ENCODE measurements at places on chromosomes 7 and 10.

GRCh38 chr10:68781613-68782574 lies 45.4 kb upstream of the STOX1 start:
- no peak for DNase-seq

DNA sequence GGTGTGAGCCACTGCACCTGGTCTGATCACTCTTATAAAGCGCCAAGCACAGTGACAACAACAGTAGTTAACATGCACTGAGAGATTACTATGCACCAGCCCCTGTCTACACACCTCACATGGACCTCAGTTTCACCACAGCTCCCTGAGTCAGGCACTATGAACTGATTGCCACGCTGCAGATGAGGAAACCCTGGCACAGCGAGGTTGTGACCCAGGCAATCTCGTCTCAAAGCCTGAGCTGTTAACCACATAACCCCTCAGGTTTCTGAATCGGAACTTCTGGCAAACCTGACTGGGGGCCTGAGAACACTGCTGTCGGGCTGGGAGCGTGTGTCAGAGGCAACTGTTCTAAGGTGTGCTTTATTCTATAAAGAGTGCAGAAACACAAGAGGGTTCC lies 150.8 kb downstream of the RNF216 start:
- peak; percentile 21 for DNase-seq

- no peak for DNase-seq
Measured at GRCh38 chr7:138665669-138666140, 35.5 kb downstream of the SVOPL start.

DNA sequence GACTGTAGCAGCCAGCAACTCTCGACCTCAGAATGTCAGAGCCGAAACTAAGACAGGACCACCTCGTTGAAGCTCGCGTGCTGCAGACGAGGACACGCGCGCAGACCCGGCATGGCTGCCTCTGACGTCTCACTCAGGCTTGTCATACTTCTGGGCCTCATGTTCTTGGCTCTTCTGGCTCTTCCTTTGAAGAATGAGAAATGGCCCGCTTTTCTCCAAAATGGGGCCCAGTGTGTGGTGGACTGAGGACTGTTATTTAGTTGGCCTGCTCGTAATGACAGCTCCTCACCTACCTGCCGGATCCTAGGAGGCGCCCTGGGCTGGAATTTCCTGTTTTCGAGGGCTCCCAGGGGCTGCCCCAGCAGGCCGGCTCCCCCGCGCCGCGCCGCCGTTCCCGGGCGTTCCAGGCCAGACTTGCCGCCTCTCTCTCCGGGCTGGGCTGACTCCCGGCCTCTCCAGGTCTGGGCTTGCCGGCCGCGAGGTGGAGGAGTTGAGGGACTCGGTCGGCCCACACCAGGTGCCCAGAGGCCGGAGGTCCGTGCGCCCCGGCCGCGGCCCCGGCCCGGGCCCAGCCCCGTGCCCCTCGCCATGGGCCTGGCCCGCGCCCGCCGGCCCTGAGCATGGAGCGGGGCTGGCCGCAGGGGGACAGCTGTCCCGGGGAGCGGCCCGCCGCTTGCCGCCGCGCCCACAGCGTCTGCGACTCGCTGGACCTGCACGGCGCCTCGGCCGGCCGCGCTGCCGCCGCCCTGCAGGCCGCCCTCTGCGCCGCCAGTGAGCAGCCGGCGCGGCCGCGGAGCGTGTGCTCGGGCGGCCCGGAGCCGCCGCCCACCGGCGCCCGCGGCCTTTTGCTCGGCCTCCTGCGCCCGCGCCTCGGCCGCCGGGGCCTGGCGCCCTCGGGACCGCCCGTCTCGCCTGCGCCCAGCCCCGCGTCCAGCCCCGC lies 28.1 kb downstream of the AGAP3 start:
- no peak for DNase-seq

- DNase-seq: no peak
Measured at GRCh38 chr7:17984288-17984687, 43.4 kb downstream of the PRPS1L1 start.

GRCh38 chr10:1272079-1272776 lies 216.0 kb downstream of the WDR37 start:
- DNase-seq: no peak

GRCh38 chr10:112208292-112208691 lies 24.7 kb upstream of the GPAM start:
- DNase-seq: no peak

GRCh38 chr7:5572439-5572838 lies 148.8 kb upstream of the TNRC18 start:
- DNase-seq: no peak

GRCh38 chr7:41312235-41312634 lies 390.7 kb downstream of the INHBA start:
- DNase-seq: no peak

DNA sequence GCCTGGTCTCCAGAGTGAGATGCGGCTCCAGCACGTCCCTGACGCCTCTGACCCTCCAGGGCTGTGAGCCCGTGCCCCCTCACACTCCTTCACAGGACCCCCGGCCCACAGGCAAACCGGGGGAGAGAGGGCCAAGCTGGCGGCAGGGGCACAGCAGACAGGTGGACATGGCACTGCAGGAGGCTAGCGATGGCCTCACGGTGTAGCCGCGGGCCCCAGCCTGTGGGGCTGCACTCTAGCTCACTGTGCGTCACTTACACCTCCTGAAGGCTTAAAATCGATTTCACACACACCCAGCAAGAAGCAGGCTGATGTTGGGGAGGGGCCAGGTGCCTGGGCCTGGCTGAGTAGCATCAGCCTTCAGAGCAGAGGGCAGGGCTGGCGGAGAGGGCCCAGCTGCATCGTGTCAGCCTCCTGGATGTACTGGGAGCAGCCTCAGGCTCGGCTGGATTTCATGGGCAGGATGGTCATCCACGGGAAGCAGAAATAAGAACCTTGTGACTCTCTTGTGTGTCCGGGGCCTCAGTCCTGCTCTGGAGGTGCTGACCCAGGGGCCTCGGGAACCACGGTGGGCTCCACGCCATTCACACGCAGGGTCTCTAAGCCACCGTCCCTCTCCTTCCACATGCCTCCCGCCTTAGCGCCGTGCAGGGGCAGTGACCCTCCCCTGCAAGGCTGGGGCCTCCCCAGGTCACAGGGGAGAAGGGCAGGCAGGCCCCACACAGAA lies 19.4 kb upstream of the KNDC1 start:
- no peak for DNase-seq

DNA sequence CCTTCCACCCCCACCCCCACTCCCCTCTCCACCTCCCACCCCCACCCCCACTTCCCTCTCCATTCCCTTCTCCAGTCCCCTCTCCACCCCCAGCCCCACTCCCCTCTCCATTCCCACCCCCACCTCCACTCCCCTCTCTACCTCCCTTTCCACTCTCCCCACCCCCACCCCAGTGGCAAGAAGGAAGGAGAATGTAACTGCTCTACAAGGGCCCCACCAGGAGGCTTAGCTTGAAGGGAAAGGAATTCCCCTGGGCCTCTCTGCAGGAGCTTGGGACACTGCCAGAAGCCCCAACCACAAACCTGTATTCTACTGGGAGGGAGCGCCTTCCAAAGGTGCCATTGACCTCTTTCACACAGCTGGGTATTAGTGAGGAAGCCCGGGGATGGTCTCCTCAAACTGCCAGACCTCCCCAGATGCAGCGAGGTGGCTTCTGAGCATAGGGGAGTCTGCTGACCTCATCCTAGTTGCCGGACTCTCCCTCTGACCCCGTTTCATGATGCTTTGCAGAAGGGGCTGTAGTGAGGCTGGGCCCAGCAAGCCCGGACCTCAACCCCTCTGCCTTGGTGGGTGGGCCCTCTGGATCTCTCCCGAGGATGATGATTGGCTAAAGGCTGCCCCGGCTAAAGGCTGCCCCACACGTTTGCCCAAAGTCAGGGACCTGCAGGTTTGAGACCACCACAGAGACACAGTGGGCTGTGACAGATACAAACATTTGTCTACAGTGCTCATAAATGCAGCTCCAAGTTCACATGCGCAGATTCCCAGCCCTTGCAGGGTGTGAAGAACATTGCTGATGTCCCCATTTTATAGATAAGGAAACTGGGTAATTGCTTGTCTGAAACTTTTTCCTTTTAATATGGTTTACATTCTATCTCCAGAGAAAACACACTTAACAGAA lies 2.9 kb downstream of the DEPP1 start:
- no peak for DNase-seq

- DNase-seq: no peak
Measured at GRCh38 chr7:84524714-84525694, 330.4 kb upstream of the SEMA3A start.

DNA sequence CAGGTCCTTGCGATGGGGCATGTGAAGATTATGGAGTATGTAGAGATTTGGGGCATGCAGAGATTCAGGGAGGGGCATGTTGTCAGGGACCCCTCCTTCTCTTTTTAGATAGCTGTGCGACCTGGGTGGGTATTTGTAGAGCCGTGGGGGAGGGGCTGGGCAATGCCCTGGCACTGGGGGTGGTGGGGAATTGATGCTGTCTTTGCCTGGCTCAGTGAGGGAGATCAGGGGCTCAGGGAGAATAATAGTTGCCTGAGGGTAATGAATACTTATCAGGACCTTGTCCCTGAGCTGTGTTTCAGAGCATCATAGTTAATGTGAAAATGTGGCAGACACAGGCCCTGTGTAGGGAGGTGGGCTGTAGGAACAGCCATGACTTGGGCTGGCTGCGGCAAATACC lies 3.5 kb downstream of the RAMP3 start:
- no peak for DNase-seq

GRCh38 chr10:23368816-23369640 lies 24.4 kb upstream of the C10orf67 start:
- DNase-seq: peak; percentile 62

DNA sequence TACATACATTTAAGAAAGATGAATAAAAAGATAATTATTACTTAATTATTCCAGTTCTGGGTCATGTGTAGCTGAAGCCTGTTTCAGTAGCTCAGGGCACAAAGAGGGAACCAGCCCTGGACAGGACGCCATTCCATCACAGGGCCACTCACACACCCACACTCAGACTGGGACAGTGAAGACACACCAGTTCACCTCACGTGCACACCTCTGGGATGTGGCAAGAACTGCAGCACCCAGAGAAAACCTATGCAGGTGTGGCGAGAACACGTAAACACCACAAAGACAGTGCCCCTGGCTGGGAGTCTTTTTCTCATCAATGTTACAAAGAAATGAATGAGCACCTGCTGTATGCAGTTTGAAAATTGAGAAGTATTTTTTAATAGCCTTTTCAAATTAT lies 1.6 kb upstream of the IDI1 start:
- DNase-seq: peak; percentile 62

DNA sequence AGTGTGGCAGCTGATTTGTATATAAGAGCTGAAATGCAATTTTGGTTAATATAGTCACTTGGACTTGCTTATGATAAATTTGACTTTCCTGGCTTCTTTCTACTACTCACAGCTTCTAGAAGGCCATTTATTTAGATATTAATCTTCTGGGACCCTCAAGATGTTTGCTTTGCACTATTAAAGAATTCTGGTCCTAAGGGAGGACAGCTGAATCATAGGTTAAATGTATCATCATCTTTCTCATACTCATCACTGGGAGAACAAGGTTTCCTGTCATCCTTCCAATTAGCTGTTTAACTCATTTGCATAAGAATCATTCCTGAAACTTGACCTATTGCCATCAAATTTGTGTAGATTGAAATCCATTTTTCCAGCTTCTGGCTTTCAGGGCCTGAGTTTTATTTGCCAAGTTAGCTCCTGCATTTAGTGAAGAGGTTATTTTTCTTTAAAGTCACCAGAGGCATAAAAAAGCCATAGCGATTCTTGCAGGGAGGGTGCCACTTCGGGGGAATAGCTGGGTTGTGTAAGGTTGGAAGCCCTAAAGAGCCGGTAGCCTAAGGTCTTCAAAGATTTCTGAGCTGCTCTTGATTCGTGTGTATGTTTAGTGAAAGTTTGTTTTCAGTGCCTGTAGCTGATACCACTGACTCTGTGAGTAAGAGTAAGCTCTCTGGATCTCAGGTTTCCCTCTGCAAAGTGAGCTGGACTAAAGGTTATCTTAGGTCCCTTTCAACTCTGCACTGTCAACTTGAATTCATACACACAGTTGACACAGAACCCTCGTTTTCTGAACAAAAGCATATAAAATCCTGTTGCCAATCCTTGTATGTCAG lies 4.3 kb downstream of the MAP3K8 start:
- no peak for DNase-seq

- DNase-seq: no peak
Measured at GRCh38 chr7:51647931-51648351, 331.3 kb upstream of the COBL start.

DNA sequence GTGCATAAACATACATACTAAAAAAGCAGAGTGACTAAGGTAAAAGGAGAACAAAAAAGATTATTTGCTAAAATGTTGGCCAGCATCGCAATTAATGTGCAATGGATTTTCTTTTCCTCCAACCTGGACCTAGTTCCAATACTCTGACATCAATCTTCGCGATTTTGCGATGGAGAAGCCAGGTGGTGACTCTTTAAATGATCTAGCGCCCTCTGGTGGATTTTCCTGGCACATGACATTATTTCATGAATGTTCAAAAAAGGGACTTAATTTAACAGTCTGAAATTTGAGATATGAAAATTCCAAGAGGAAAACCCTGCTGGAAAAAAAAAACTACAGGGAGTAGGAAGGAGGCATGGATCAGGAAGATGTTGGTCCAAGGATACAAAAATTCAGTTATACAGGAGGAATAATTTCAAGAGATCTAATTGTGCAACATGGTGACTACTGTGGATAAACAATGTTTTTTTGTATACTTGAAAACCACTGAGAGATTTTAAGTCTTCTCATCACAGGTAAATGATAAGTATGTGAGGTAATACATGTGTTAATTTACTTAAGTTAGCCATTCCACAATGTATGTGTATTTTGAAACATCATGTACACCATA lies 4.3 kb upstream of the KCNMA1 start:
- peak; percentile 26 for DNase-seq

DNA sequence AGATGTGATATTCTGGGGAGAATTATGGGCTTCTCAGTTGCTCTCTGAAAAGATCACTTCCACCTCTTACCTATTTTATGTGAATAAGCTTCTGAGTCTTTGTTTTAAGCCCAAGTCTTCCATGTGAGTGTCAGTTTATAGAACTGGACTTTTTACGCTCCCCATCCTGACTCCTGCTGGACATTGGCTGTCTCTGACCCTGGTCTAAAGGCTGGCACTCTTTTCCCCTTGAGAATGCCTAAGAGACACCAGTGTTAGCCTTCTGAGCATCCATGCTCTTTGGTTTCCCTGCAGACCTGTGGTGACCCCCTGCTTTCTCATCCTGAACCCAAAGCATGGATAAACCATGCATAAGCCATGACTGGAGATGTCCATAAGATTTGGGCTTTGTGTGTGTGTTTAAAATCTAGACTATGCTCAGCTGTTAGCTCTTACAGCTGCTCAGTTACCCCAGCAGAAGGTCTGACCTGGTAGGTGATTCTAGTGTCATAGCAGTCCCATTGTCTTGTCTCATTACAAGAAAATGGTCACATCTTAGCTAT lies 148.6 kb upstream of the IMMP2L start:
- no peak for DNase-seq

GRCh38 chr7:136336932-136337331 lies 359.8 kb upstream of the MTPN start:
- DNase-seq: no peak

Measured in central memory CD4-positive, alpha-beta T cell (primary cell).